Prostate gland (tissue), 2 donors: ENCODE measurements at places on chromosomes 5 and 9.

- H3K36me3 ChIP-seq: no peaks in the 10 kb centered on the region
- H3K27ac ChIP-seq: no peak overlapping the region
- H3K4me1 ChIP-seq: no peaks in the 10 kb centered on the region
- DNase-seq: no peak
- H3K27me3 ChIP-seq: no peaks in the 10 kb centered on the region
These were observed 262.5 kb downstream of the MED10 start for GRCh38 chr5:6115852-6116251.

- no peaks in the 10 kb centered on the region for H3K27me3 ChIP-seq
- no peak for DNase-seq
- no peak overlapping the region for H3K27ac ChIP-seq
- H3K36me3 ChIP-seq: no peaks in the 10 kb centered on the region
- H3K4me3 ChIP-seq: no peak overlapping the region
These were observed 126.5 kb upstream of the ABCA1 start for GRCh38 chr9:105054491-105054890.

- H3K27ac ChIP-seq: no peak overlapping the region
- H3K36me3 ChIP-seq: no peaks in the 10 kb centered on the region
- DNase-seq: no peak
- H3K4me3 ChIP-seq: no peak overlapping the region
- no peaks in the 10 kb centered on the region for H3K4me1 ChIP-seq
- H3K27me3 ChIP-seq: no peaks in the 10 kb centered on the region
These were observed 145.6 kb downstream of the PPP2R2B start for GRCh38 chr5:146732962-146733361.

GRCh38 chr9:119884438-119884837, 515.2 kb upstream of the BRINP1 start:
- no peaks in the 10 kb centered on the region for H3K4me1 ChIP-seq
- no peaks in the 10 kb centered on the region for H3K36me3 ChIP-seq
- DNase-seq: no peak
- no peak overlapping the region for H3K27ac ChIP-seq
- no peaks in the 10 kb centered on the region for H3K27me3 ChIP-seq

- no peak overlapping the region for H3K27ac ChIP-seq
- no peaks in the 10 kb centered on the region for H3K4me1 ChIP-seq
- H3K27me3 ChIP-seq: no peaks in the 10 kb centered on the region
These were observed 78.4 kb upstream of the ITGA1 start for GRCh38 chr5:52709167-52709925.

- no peak overlapping the region for H3K27ac ChIP-seq
- no peaks in the 10 kb centered on the region for H3K36me3 ChIP-seq
- no peaks in the 10 kb centered on the region for H3K4me1 ChIP-seq
- no peak for DNase-seq
- no peak overlapping the region for H3K4me3 ChIP-seq
These were observed 26.6 kb downstream of the LHX6 start for GRCh38 chr9:122202111-122202510.

DNA sequence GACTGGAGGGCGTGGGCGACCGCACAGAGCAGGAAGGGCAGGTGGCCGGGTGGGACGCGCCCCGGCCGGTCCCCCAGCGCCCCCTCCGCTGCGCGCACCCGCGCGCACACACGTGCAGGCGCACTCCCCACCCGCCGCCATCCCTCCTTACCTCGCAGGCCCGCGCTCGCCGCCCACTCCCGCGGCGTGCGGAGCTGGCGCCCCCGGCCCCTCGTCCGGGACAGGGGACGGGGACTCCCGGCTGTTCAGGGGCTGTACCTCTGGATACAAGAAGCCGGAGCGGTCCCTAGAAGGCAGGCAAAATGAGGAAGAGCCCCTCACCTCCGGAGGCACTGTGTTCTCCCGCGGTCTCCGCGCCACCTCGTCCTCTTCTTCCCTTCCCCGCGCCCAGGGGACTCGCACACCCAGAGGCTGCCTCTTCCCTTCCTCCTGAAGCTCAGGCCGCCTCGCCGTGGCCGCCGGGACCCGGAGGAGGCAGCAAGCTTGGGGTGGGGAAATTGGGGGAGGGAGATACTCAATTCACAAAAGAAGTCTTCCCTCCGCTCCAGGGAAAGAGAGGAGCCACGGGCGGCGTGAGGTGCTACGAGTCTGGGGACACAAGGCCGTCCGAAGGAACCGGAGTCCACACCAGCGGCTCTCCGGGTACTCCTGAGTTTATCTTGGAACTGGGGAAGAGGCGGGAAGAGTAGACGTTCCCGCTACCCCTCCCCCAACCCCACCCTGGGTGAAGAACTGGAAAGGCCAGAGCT, 1.4 kb upstream of the GABRB2 start:
- H3K4me1 ChIP-seq: no peaks in the 10 kb centered on the region
- peak overlapping the region; percentile 11 for H3K4me3 ChIP-seq
- no peak overlapping the region for H3K27ac ChIP-seq
- no peak for DNase-seq
- peaks cover 21% of the 10 kb centered on the region for H3K27me3 ChIP-seq

DNA sequence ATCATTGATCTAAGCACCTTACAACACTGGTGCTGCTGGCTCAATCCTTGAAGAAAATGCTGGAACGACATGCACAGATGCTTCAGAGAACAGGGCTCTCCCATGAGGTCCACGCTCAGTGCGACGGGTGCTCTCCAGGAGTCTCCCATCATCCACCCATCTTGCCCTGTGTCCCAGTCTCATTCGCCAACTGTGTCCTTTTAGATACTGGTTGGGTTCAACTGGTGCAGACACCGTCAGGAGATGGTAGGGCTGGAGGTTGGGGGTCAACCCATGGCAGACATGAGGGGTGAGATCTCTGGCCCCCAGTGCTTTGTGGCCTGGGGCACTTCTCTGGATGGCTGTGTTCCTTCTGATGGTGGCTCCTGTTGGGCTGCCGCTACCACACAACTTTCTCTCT, 1.6 kb upstream of the OBP2B start:
- H3K27ac ChIP-seq: no peak overlapping the region
- H3K27me3 ChIP-seq: no peaks in the 10 kb centered on the region
- H3K4me3 ChIP-seq: no peak overlapping the region
- H3K4me1 ChIP-seq: no peaks in the 10 kb centered on the region
- H3K36me3 ChIP-seq: no peaks in the 10 kb centered on the region
- DNase-seq: no peak

DNA sequence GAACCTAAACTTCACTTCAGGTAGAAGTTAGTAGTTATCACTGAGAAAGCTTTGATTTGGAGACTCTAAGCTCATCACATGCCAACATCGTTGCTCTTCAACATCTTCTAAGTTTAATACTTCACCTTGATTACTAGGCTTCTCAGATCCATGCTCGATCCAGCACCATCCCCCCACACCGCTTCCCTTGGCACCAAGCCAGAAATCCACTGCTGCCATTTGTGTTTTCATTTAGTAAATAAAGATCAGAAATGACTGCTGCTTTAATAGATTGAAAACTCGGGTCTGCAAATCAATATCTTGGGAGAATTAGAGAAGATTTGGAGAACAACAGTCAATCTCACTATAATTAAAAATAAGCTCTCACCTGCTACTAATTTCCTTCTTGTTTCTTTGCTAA, 214.7 kb upstream of the NR4A3 start:
- H3K4me3 ChIP-seq: no peak overlapping the region
- no peaks in the 10 kb centered on the region for H3K36me3 ChIP-seq
- no peak for DNase-seq

GRCh38 chr5:67528953-67529352, 332.4 kb upstream of the CD180 start:
- no peaks in the 10 kb centered on the region for H3K27me3 ChIP-seq
- H3K36me3 ChIP-seq: no peaks in the 10 kb centered on the region
- H3K27ac ChIP-seq: no peak overlapping the region
- no peak for DNase-seq

DNA sequence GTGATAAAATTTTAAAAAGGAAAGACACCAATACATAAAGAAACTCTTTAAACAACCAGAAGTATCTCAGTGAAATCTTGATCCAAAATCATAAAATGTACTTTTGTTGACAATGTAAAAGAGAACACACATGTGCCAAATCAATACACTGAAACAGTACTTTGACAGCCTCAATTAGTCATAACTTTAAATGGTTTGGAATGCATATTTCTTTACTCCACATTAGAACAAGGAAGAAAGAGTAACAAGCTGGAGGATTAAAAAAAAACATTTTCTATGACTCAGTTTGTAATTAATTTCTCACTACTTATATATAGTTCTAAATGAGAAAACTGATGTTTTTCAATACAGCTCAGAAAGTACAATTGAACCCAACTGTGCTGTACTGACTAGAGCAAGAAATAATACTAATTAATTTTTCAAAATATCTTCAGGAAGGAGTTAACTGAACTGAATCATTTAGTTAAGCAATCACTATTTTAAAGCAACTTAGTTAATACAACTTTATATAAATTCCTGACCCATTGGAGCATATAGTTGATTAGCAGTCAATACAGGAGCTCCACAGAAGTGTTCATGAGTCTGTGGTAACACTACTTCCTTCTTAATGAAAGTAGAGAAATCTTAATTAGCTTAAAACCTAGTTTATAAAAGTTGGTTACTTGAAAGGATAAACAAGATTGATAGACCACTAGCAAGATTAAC, 101.0 kb downstream of the NR3C1 start:
- no peaks in the 10 kb centered on the region for H3K4me1 ChIP-seq
- no peak overlapping the region for H3K27ac ChIP-seq
- no peak overlapping the region for H3K4me3 ChIP-seq
- no peak for DNase-seq
- no peaks in the 10 kb centered on the region for H3K27me3 ChIP-seq

DNA sequence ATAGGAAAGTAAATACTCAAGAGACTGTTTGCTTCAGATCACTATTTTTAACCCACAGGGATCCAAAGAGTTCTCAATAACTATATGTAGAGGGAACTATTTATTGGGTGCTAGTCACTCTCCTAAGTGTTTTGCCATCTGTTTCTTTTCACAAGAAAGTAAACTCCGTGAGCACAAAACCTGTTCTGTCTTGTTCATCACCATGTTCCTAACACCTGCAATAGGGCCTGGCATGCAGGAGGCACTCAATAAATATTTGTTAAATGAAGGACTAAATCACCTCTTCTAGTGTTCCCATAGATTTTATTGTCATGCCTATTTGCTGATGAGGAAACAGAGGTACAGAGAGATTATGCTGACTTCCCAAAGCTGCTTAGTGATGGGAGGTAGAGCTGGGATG, 118.2 kb downstream of the VCAN start:
- no peak overlapping the region for H3K27ac ChIP-seq
- H3K27me3 ChIP-seq: no peaks in the 10 kb centered on the region
- H3K4me3 ChIP-seq: no peak overlapping the region
- H3K36me3 ChIP-seq: no peaks in the 10 kb centered on the region
- no peak for DNase-seq

- H3K36me3 ChIP-seq: no peaks in the 10 kb centered on the region
- H3K27ac ChIP-seq: no peak overlapping the region
- DNase-seq: no peak
- H3K4me3 ChIP-seq: no peak overlapping the region
- H3K27me3 ChIP-seq: no peaks in the 10 kb centered on the region
- no peaks in the 10 kb centered on the region for H3K4me1 ChIP-seq
These were observed 13.3 kb downstream of the FSTL4 start for GRCh38 chr5:133599044-133599443.

- peak overlapping the region; percentile 89 for H3K27ac ChIP-seq
- peaks cover 40% of the 10 kb centered on the region for H3K4me1 ChIP-seq
- H3K4me3 ChIP-seq: no peak overlapping the region
- H3K36me3 ChIP-seq: no peaks in the 10 kb centered on the region
- no peak for DNase-seq
These were observed 15.1 kb downstream of the SLC22A5 start for GRCh38 chr5:132384506-132385050.

DNA sequence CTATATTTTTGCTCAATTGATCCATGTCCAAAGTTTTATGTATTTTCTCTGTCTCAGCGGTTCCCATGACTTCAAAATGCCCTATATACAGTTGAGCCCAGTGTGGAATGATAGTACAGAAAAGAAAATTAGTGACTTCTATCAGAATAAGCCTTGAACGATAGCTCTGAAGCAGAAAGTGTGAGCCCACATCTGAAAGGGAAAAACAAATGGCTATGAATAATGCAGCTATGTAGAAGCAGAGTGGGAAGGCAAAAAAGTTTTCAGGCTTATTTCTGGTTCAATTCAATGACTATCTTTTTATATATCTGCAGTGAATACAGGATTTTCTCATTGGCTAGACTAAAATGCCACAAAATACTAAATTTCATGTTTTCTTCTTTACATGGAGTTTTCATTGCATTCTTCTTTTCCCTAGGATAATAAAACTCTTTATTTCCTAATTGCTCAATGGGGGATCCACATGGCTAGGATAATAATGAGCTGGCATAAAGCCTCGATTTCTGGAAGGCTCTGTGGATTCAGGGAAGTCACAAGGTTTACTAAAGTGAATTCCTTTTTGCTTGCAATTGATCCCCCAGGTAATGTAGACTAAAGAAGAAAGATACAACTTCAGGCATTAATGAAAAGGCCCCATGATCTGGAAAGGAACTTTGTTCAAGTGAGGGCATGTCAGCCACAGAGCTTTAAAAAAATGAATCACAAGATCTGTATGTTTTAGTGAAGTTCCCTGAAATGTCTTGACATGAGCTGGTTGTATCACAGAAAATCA, 377.0 kb upstream of the RIOK2 start:
- no peak overlapping the region for H3K27ac ChIP-seq
- H3K36me3 ChIP-seq: no peaks in the 10 kb centered on the region
- H3K27me3 ChIP-seq: no peaks in the 10 kb centered on the region
- no peak overlapping the region for H3K4me3 ChIP-seq
- H3K4me1 ChIP-seq: no peaks in the 10 kb centered on the region
- DNase-seq: no peak

DNA sequence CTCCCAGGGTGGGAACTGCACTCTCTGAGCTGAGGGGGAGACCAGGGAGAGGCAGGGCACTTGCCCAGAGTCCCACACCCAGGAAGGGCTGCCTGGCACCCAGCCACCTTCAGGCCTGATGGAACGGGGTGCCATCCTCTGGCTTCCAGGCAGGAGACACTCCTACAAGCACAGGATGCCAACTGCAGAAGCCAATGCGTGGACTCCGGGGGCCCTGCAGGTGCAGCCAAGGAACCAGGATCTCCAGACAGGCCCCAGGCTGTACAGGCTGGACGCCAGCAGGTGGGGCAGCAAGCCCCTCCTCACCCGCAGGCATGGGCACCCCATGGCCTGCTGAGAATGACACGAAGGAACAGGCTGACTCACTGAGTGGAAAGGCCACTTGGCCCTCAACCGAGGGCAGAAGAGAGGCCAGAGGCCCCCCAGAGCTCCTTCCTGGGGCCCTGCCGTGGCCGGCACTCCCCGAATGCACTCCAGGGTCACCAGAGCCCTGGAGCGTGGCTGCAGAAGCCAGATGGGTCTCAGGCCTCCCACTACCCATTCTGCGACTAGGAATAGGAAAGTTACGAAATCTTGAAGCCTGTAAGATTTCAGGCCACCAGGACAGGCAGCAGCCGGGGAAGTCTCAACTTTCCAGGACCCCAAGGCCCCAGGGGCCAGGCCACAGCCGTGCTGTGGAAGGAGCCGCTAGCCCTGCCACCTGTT, 15.7 kb downstream of the NACC2 start:
- H3K4me3 ChIP-seq: no peak overlapping the region
- peaks cover 11% of the 10 kb centered on the region for H3K4me1 ChIP-seq
- no peaks in the 10 kb centered on the region for H3K27me3 ChIP-seq
- H3K27ac ChIP-seq: peak overlapping the region; percentile 11
- no peaks in the 10 kb centered on the region for H3K36me3 ChIP-seq
- no peak for DNase-seq

GRCh38 chr9:112063151-112063550, 111.9 kb downstream of the SUSD1 start:
- no peak for DNase-seq
- H3K36me3 ChIP-seq: no peaks in the 10 kb centered on the region
- H3K27ac ChIP-seq: no peak overlapping the region
- no peaks in the 10 kb centered on the region for H3K27me3 ChIP-seq
